ENCODE measurements at places on chromosomes 13 and 19.

DNA sequence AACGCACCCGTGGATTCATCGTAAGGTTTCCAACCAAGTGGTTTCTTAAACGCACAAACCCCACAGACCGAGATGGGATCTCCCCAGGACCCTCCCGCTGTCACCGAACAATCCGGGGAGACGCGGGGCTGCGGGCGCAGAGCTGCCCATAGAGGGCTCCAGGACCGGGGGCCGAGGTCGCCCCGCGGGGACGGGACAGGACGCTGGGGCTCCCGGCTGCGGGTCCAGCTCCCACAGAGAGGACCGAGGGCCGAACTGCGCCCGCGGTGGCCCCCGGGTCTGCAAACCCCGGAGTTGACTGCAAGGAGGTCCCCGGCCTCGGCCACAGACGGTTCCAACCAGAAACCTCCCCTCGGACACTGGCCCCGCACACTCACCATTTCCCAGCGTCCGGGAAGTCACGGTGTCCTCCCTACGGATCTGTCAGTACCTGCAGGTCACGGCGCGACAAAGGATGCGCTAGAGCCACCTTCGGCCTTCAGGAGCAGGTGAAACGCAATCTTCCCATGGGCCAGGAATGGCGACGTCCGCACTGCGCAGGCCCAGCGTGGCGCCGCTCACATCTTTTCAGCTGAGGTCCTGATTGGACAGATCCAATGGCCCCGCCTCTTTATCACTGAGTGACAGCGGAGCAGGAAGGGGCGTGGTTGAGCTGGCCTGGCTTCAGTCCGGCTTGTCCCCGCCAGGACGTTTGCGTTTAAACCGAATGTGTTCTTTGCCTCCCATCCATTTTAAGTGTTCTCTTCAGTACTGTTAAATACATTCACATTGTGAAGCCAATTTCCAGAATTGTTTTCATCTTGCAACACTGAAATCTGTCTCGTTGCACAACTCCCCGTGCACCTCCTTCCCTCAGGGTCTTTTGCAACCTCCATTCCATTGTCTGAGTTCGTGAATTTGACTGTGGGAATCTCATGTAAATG is at the start of gene ZNF14:
ZNF14 (minus strand) TSS at position 534 of the 923 bp plus-strand sequence; CDS start at position 380, 154 bp downstream.
- peak; percentile 91 for DNase-seq

GRCh38 chr13:113846636-113847318 is 17.1 kb downstream of the GAS6 start:
- DNase-seq: no peak

- no peak for DNase-seq
These were observed 42.4 kb downstream of the ADGRE3 start for GRCh38 chr19:14632286-14632685.

- no peak for DNase-seq
These were observed 1.7 kb downstream of the DMWD start for GRCh38 chr19:45790942-45791341.

DNA sequence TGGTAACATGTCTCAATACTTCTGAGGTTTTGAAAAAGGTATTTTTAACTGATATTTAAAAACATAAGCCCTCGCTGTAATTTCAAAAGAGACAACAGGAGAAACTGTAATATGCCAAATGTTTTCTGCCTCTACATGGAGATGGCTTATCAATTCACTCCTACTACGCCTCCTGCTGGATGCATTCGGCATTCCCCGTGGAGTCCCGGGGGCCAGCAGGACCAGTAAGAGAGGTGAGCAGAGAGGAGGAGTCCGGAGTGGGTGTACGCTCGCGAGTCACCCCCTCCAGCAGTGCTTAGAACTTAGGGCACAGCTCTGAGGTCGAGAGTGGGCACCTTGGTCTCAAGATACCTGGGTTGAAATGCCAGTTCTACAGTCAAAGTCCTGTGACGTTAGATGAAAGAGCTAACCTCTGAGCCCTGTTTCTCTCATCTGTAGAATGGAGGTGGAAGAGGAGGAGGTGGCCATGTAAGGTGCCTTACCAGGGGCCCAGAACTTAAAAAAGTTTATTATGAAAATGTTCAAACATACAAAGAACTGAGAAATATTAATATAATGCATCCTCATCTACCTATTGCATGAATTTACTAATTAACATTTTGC is 110.2 kb downstream of the STK24 start:
- peak; percentile 39 for DNase-seq

DNA sequence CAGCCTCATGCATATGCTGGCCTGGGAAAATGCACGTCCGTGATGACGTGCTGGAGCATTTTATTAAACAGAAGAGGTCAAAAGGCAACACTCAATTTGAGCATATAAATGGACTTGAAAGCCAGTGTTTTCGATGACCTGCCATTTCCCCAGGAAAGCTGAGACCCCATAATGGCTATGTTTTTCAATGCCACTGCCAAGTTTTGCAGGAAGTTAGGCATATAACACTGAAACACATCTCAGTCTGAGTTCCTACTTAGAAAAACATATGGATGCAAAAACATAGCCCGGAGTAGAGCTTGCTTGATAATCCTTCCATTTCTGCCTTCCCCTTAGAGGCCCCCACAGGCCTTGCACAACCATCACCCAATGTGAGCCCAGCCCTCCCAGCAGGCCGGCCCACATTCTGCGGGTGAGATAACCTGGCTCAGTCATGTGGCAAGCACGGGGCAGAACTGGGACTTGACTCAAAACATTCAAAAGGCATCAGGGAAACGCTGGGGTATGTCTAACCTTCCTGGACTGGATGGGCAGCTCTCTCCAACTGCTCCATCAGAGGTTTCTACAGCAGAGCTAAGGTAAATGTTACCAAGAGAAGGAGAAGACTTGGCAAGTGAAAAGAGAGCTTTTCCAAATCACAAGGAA is 24.9 kb downstream of the EPS15L1 start:
- peak; percentile 77 for DNase-seq

- no peak for DNase-seq
These were observed 4.7 kb downstream of the LENG1 start for GRCh38 chr19:54154603-54155345.

GRCh38 chr13:69935043-69935442 is 172.6 kb upstream of the ATXN8OS start:
- DNase-seq: no peak

DNA sequence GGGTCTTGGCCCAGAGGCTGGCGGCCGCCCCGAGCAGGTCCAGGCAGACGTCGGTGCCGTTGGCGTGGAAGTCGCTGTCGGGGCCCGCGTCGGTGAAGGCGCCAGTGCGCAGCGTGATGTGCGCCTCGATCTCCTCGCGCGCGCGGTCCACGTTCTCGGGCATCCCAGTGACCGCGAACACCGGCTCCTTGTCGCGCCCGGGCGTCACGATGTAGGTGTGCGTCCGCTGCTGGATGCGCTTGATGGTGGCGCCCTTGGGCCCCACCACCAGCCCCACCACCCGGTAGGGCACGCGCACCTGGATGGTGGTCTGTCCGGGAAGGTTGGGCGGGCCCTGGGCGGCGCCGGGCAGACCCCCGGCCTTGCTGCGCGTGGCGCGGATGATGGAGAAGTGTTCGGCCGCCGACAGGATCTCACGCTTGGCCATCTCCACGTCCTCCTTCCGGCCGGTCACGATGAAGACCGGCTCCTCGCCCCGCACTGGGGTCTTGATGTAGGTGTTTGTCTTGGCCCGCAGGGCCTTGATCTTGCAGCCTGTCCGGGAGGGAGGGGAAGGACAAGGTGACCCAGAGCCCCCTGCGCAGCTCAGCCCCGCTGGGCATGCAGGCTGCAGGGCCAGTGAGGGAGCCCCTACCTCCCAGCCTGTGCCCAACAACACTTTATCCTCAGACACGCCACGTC is 11.6 kb downstream of the MEX3D start:
- no peak for DNase-seq

DNA sequence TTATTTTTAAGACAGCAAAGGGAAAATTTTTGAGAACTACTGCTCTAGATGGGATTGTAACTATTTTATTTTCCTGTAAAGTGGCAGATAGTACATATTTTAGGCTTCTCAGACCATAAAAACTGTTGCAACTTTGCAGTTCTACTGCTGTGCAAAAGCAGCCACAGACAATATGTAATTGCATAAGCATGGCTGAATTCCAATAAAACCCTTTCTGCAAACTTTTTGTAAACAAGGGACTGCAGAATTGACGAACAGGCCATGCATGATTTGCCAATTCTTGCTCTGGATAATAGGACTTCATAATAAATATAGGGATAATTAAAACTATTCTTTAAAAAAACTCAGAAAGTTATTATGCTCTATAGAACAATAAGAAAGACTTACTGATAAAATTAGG is 149.1 kb downstream of the SLITRK5 start:
- DNase-seq: no peak

Measured in fibroblast of skin of abdomen (primary cell).